Karpas-422 (cell line): ENCODE measurements at places on chromosomes 1 and 21.

GRCh38 chr1:5796028-5796427 lies 196.2 kb downstream of the NPHP4 start:
- DNase-seq = no peak

DNA sequence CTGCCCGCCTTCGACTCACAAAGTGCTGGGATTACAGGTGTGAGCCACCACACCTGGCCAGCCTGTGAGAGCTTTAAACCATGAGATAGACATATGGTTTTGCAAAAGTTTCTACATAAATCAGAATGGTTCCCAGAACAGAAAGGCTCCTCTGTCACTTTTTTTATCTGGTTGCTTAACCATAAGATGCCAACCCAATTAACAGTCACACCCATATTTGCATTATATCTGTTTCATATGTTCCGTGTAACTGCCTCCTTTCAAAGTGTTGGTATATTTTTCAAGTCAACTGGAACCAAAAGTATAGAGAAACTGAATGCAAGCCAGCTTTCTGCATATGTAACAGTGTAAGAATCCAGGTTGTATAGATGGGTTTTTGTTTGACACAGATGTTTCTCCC lies 23.7 kb upstream of the RCC1 start:
- no peak for DNase-seq

DNA sequence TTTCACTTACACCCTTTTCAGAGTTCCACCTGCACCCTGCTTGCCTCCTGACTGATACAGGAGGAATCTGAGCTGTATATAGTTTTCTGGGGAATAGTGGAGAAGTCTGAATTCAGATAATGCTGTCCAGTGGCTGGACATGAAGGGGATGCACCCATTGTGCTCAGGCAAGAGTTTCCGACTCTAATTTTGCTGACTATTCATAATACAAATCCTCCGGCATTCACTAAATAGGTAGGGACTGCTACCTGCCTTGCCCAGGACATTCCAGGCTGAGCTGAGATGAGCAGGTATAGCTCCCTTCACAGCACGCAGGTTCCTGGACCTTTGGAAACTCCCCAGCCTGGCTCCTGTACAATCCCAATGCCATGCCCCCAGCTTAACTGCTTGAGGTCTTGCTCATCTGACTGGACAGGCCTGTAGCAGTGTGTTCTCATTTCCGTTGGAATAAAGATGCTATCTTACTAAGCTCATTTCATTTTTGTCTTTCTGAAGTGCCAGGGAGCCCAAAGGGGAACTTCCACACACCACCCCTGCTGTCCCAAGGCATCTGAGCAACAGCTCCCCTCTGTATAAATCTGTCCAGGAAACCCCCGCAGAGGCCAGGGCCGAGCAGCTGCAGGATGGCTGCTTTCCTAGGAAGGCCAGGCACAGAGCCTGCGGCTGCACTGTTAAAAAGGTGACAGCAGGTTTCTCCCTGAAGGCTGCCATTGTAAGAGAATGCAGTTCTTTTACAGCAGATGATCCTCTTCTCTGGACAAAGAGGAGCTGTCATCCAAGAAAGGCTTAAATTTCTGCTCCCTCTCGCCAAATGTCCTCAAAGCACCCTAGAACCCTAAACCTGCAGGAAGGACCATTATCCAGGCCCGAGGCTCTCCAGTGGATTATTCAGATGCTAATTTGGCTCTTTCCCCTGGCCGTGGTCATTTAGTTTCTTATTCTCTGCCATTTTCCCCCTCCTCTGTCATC lies 21.7 kb upstream of the VASH2 start:
- no peak for DNase-seq

GRCh38 chr1:21216835-21217811 lies 40.4 kb upstream of the EIF4G3 start:
- peak; percentile 90 for DNase-seq

- DNase-seq = no peak
Observed at GRCh38 chr21:44456915-44457736, 1.8 kb downstream of the LRRC3 start.

- peak; percentile 36 for DNase-seq
Observed at GRCh38 chr1:12007204-12007603, 12.1 kb upstream of the MIIP start.

DNA sequence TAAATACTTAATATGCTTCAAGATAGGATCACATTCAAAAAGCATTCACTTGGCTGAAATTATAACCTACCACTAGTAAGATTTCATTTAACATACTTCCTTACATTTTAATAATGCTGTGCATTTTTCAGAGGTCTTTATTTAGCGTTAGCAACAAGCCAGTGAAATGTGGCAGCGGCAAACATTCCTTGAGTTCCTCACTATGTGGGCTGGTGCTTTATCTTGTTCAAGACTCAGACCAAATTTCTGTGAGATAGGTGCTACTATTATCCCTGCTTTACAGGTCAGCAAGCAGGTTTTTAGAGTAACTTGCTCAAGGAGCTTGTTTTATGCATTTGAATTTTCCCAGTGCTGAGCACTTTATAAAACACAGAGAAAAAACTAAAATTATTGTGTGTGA lies 132.7 kb downstream of the PLPPR4 start:
- no peak for DNase-seq

DNA sequence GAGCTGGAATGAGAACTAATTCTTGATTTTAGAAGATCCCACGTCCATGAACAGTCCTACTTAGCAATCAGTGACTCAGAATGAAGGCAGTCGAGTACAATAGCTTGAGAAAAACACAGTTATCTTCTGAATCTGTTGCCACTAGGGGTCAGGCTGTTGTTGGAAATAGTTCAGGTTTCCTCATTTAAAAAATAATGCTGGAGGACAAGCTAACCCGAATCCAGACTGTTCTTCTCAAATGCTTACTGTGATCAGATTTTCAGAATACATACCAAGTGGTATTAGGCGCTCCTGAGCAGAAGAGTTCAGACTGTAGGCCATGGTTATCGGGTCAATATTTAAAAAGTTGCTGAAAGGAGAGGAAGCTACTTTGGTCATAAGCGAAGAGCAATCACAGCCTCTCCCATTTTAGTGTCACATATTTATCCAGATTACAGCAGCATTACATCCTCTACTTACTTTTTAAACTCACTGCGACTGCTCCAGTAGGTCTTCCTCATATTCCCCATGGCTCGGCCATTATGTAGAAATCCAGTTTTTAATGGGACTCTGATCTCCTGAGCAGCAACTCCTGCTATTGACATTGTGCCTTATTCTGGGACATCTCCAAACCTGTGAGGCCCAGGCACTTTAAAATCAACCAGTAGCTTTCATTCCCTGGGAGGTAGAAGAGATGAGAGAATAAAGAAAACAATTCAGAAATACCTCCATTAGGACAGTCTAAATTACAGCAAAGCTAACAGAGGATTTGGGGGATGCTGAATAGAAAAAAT lies 10.9 kb downstream of the ERRFI1 start:
- DNase-seq = peak; percentile 77

GRCh38 chr1:210207597-210208450 lies 24.8 kb upstream of the SERTAD4 start:
- no peak for DNase-seq

- no peak for DNase-seq
Observed at GRCh38 chr1:79859212-79859948, 852.9 kb upstream of the ADGRL4 start.

- peak; percentile 75 for DNase-seq
Observed at GRCh38 chr1:76269155-76269554, 194.6 kb downstream of the ST6GALNAC3 start.

DNA sequence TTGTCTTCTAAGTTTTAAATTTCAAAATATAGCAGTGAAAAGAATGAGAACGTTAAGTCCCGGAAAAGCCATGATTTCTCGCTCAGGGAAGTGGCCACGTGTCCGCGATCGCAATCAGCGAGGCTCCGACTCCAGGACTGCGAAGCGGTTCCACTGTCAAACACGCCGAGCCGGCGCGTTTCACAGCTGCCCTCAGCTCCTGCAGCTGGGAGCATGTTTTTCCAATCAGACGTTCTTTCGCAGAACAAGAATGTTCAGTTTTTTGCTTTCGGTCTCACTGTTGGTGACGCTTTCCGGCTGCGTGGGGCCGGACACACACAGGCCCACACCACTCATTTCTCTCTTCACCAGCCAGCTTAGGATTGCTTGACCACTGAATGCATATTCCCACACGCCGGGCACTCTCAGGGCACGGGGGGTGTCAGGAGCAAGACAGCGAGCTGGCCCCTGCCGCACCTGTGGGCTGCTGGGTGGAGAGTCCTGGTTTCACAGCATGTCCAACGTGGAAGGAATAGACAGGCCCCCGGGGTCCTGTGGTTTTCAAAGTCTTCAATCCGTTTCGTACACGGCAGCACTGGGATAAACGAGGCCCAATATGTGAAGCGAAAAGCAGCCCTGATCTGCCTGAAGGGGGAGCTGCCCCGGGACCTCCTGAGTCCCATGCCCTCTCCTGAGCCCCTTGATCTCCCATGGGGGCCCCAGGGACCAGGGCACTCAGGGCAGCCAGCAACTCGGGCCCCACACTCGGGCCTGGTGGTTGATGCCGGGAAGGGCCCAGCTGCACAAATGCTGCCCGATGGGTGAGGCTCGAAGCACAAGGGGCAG lies 47.3 kb upstream of the COL18A1 start:
- no peak for DNase-seq

DNA sequence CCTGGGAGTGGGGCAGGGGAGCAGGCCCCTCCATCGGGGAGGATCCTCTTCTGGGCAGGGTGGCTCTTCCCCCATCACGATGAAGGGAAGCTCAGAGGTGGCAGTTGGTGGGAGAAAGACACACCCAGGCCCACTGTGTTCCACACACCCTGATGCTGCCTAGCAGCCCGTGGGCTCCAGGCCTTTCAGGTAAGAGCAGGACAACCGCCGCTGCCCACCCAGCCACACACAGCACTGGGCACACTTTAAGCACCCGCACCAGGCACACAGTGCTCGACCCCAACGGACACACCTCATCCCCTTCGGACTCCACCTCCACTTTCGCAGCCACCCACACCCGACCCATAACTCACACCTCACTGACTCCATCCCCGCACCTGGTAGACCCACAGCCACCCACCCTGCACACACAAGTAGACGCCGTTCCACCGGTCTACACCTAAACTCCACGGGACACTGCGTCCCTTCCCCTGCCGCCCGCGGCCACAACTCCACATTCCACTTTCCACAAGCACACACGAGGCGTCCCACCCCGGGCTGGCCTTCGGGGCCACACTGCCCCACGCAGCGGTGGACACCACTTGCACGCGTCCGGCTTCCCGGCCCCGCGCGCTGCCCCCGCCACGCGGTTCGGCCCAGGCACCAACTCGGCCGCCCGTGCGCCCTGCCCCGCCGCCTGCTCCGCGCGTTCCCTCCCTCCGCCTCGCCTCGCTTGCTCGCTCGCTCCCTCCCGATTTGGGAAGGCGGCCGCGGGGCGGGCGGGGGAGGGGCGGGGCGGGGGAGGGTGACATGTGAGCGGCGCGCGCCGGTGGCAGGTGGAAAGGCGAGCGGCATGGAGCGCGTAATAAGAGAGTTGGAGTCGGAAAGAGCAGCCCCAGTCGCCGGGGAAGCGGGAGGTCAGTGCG lies at the start of gene KCNQ4:
TSS of gene KCNQ4 (plus strand) at position 787 of the 905 bp plus-strand sequence. CDS start 307 bp downstream, outside the sequence.
- DNase-seq = peak; percentile 70

- no peak for DNase-seq
Observed at GRCh38 chr1:147565189-147565980, 24.1 kb downstream of the BCL9 start.

DNA sequence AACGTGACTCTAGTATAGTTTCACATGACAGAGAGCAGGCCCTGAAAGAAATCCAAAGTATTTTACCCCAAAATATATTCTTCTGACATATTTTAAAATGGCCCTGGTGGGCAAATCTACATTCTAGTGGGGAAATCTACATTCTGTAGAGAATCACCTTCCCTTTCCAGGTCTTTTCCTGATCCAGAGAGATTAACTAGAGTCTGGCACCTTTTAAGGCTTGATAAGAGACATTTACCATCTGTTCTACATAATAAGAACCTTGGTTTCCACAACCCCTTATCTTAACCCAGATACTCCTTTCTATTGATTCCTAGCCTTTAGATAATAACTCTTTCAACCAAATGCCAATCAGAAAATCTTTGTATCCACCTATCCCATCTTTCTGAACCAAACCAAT lies 17.0 kb upstream of the L1TD1 start:
- DNase-seq = no peak

- DNase-seq = no peak
Observed at GRCh38 chr1:26754086-26754874, 33.5 kb upstream of the PIGV start.

- no peak for DNase-seq
Observed at GRCh38 chr1:226111883-226112261, 49.4 kb downstream of the H3-3A start.

DNA sequence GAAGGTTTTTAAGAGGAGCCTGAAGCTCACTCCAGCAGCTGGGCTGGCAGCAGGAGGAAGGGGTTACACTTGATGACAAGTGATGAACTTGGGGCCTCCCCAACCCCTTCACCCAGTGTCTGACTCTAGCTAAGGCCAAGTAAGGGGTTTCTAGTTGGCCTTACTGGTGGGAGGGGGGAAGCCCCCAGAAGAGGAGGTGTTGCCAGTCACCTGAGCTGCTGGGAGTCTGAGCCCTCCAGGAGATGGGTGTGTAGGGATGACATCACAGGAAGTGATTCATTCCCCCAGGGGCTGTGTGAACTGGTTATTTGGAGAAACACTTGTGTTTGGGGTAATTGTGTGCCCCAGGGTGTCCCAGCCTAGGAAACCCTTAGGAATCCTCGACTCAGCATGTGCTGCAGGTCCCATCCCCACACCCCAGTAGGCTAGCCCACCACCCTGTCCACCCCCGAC lies 3.1 kb downstream of the PADI1 start:
- DNase-seq = peak; percentile 70

DNA sequence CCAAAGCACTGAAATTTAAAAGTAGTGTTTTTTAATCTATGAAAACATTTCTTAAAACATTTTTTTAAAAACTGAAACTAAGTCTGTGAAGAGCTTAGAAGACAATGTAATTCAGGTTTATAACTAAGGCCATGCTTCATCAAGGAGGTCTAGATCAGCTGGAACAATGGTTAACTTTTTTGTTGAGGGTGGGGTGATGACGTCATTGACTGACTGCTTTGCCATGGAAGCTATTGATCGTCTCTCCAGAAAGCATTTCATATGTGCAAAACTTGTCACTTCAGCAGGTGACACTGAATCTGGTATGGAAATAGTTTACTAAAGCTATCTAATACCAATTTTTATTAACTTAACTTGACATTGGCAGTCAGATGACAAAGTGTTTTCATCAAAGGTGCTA lies 21.0 kb downstream of the RAVER2 start:
- DNase-seq = no peak
